Fibroblast of skin of left biceps (primary cell): ENCODE measurements at places on chromosomes 4 and X.

DNA sequence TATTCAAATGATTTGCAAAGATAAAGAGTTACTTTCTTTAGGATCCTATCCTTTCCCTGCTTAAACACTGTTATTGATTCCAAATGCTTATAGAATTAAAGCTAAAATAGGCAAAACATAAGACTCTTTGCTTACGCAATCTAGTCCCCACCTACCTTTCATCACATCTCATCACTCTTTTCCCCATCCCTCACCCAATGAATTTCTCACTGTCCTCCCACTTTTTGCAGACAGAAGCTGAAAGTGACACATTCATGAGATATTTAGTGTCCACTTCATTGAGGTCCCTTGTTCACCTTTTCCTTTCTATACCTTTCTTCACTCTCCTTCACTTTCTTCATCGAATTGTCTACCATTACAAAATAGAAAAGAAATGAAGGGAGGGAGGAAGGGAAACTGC, 424 bp downstream of the SATL1 start:
- DNase-seq: no peak

DNA sequence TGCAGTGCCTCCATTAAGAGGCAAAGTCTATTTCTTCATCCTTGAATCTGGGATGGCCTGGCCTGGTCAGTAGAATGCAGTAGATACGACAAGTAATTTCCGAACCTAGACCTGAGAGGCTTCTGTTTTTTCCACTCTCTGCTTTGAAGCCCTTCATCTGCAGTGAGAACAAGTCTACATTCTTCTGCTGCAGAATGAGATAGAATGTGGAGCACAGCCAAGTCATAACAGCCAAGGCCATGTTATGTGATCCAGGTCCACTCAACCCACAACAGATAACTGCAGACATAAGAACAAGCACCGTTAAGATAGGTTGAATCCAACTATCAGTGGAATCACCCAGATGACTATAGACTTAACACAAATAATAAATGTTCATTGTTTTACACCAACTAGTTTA, 1297.7 kb downstream of the C4orf33 start:
- no peak for DNase-seq

DNA sequence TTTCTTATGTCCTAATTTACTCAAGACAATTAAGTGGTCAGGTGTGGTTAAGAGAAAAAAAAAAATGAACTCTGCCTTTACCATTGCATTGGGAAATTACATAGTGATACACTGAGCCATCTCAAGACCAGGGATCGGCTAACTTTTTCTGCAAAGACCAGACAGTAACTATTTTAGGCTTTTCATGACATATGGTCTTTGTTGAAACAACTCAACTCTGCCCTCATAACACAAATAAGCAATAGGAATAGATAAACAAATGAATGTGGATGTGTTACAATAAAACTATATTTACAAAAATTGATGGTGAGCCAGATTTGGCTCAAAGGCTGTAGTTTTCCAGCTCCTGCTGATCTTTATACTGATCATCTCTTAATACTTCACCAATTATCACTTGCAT, 632.6 kb upstream of the INTU start:
- no peak for DNase-seq

DNA sequence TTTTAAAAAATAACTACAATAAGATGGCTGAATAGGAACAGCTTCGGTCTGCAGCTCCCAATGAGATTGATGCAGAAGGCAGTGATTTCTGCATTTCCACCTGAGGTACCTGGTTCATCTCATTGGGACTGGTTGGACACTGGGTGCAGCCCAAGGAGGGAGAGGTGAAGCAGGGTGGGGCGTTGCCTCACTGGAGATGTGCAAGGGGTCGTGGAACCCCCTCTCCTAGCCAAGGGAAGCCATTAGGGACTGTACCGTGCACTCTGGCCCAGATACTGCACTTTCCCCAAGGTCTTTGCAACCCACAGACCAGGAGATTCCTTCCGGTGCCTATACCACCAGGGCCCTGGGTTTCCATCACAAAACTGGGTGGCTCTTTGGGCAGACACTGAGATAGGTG, 640.1 kb downstream of the IQCM start:
- DNase-seq: no peak

DNA sequence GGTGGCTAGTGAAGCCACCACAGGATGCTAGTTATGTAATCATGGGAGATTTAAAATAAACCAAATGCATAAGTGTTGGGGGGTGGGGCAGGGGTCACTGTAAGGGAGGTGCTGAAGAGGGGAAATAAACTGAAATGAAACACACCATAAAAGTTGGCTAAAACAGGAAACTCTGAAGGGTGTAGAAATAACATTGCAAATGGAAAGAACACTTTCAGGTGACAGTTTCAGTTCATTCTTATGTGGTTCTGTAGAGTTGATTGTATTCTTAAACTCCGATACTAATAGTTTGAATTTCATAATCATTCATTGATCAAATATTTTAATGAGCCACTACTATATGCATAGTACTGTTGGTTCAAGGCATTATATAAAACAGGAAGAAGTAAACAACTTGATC, 80.1 kb downstream of the HDAC8 start:
- no peak for DNase-seq

- no peak for DNase-seq
Observed at GRCh38 chr4:4427886-4428285, 41.0 kb downstream of the NSG1 start.

- DNase-seq: no peak
Observed at GRCh38 chrX:114976292-114976691, 41.1 kb downstream of the IL13RA2 start.

DNA sequence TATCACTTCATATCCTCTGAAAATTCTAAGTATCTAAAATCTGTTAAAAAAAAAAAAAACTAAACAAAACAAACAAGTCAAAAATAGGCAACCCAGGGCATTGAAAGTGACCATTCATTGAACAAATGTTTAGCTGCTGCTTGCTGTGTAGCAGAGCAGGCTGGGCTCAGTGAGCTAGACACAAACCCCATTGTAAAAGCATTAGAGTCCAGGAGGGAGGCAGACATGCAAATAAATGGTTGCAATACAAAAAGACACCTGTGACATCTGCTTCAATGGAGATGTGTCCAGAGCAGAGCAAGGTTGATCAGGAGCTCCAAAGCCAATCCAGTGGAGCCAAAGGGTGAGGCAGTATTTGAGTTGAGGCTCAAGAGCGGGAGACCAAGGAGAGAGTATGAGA, 267.3 kb upstream of the GATB start:
- no peak for DNase-seq

- no peak for DNase-seq
Observed at GRCh38 chr4:74304095-74304625, 4.1 kb upstream of the EPGN start.

DNA sequence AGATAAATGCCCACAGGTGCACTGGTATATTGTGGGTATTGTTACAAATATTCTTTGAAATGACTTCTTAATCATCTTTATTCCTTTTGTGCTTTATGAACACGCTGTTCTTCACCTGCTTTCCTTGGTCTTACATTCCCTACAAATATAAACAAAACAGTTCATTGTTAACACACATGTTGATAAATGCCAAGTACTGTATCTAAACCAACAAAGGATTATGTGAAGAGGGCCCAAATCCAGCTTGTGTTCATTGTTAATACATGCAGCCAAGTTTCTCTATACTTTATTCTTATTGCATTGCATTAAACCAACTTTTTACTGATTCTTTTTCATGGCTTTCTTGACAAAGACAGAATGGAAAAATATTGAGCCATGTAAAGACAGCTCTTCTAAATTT, 42.8 kb downstream of the AREG start:
- DNase-seq: no peak

DNA sequence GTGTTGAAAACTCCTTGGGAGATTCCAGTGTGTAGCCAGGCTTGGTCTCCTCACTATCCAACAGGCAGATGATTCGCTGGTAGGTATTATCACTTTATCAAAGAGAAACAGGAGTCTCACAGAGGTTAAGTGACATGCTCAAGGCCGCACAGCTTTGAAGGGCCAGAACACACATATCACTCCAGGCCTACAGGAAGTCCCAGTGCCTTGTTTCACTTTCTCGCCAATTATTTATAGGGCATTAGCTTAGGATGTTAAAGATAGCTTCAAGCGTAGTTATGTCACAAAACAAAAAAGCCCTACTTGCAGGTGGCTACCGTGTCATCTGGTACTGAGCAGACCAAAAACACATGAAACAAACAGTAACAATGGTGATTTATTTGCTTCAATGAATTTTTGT, 13.2 kb downstream of the ATP8A1 start:
- no peak for DNase-seq

DNA sequence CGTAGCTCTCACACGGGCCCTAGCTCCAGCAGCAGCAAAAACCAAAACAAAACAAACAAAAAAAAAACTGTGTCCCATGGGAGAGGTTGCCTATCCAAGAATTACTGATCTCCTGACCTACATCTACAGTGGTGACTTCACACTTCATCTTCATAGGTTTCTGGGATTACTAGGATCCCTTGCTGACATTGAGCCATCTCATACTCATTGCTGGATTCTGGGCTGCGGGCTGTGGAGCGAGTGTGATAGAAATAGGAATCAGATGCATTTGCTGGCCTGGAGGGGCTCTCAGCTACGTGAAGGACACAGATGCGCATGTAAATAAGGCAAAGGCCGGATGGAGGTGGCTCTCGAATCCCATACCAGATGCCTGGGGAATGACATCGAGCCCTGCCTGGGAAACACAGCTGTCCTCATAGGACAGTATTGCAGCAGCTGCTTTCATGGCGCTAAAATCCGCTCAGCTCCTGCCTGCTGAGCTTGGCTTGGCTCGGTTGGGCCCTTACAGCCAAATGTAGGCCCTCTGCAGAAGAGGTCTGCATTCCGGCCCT, 41.7 kb downstream of the CNGA2 start:
- no peak for DNase-seq

- DNase-seq: no peak
Observed at GRCh38 chr4:80255329-80256095, 11.0 kb upstream of the FGF5 start.

DNA sequence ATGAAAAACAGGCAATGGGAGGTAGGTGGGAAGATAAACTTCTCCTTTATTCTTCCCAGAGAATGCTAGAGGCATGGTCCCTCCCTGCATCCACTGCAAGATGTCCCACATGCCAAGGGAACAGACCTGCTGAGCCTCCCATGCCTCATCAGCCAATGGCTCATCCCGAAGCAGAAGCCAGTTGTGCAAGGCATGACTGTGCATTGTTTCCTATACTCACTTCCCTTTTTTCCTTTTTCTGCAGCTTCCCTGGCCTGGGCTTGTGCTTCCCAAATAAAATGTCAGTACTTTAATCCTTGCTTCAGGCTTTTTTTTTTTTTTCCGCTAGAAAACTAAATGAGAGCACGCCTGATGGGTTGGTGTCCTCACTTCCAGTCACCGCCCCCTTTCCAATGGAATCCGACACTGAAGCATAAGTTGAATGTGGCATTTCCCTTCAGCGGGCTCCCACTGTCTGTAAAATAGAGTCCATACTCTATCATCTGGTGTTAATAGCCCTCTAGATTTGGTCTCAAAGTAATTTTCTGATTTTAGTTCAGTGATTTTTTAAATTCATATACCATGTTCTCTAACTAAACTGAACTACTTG, 239.0 kb upstream of the JADE1 start:
- DNase-seq: no peak

- no peak for DNase-seq
Observed at GRCh38 chrX:151938172-151938571, 25.5 kb downstream of the MAGEA4 start.

DNA sequence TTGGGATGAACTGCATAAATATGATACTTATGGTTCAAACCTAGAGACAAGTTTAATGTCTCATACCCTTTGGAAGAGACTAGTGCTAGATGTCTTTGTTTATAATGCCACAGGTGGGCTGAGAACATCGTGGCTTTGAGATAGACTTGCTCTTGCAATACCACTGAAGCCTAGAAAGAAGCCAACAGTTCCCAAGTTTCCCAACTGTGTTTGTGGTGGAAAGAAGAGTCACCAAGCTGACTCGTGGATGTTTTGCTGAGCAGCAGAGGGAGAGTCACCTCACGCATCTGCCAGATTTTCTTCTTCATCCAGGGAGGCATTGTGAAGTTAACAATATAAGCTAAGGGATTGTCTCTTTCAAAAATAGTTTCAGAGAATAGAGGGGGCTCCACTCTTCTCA, 1076.2 kb downstream of the C4orf33 start:
- DNase-seq: no peak

DNA sequence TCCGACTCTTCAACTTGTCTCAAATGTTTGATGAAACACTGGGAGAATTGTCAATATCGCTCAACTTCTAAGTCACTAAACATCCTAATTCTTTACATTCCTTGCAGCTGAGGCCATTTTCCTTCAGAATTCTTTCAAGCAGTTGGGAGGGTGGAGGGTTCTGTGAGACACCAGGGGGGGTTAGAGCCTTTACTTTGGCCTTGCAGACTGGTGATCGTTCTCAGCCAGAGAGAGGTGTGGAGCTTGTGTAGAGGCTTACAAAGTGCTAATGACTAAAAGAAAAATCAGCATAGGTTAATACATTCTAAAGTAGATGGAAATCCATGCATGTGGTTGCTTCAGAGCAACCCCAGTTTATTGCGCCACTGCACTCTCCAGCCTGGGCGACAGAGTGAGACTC, 21.3 kb upstream of the SOX3 start:
- DNase-seq: peak; percentile 33

DNA sequence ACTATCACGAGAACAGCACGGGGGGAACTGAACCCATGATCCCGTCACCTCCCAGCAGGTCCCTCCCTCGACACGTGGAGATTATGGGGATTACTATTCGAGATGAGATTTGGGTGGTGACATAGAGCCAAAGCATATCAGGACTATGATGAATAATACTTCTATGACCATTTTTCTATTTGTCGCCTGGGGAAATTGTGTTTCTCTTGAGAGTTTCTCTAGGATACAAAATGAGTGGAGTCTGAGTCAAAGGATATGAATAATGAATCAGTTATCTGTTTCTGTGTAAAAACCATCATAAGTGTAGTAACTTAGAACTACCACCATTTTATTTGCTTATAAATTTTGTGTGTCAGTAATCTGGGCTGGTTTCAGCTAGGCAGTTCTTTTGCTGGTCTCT, 533.0 kb upstream of the ARX start:
- DNase-seq: no peak

DNA sequence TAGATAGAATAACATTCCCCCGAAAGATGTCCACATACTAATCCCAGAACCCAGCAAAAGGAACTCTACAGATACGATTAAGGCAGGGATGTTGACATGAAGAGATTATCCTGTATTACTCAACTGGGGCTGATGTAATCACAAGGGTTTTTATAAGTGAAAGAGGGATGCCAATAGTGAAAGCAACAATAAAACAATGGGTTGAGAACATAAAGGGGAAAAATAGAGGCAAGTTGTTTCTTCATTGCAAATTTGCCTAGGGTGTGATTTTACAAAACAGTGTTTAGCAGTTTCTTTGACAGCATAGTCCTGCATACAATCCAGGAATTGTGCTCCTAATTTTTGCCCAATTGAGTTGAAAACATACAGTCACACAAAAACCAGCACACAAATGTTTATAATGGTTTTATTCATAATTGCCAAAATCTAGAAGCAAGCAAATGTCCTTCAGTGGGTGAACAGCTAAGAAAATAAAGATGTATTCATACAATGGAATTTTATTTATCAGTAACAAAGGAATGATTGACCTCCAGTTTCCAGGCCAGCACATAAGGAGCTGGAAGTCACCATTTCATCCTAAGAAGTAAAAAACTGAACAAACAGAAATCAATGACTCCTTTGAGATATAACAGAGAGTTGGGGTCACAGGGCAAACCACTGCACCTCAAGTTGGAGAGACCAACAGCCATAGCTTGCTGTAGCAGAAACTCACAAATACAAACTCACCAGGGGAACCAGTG, 107.2 kb downstream of the CENPC start:
- DNase-seq: peak; percentile 28
